Left ventricle myocardium inferior (tissue), 1 donor: ENCODE measurements at places on chromosomes 4 and X. TPM values are rescaled to one million over a fixed set of nuclear protein-coding genes. Genes with fewer than 3 reads are reported as not detected.

Gene MAMLD1
- 1.8 TPM for total RNA-seq

Gene ADAM29
- total RNA-seq, result not detected

GRCh38 chr4:150325872-150326271 is 247.6 kb downstream of the DCLK2 start:
- DNase-seq, result no peak
- H3K27ac ChIP-seq, result no peak overlapping the region
- H3K27me3 ChIP-seq, result no peaks in the 10 kb centered on the region
- no peaks in the 10 kb centered on the region for H3K36me3 ChIP-seq
- H3K4me1 ChIP-seq, result no peaks in the 10 kb centered on the region
- no peak overlapping the region for H3K4me3 ChIP-seq

Gene GPRASP3
- 4.8 TPM for total RNA-seq

GRCh38 chr4:22648996-22649395 is 43.7 kb upstream of the GBA3 start:
- no peak overlapping the region for H3K27ac ChIP-seq
- no peak overlapping the region for H3K4me3 ChIP-seq
- H3K27me3 ChIP-seq, result no peaks in the 10 kb centered on the region
- no peaks in the 10 kb centered on the region for H3K36me3 ChIP-seq
- DNase-seq, result no peak
- H3K4me1 ChIP-seq, result no peaks in the 10 kb centered on the region

DNA sequence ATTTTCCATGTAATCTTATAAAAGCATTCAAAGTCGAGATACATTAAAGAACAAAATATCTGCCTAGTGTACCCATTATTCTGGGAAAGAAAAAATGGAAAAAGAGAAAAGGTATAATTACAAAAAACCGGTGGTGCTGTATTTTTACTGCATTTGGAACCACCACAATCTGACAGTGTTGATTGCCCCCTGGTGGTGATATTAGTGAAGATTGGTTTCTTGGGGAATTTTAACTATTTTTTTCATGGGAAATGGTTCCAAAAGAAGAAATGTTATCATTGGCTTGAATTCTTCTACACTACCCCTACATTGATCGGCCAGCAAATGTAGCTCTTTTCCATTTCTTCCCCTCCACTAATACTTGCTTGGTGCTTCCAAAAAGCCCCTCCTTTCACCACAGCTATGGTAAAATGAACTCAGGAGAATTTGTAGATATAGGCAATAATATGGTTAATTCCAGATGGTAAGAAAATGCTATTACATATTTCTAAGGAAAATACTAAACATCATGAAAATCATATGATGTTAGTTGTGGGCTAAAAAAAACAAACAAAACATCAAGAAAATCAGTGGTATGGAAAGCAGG is 50.0 kb downstream of the COX18 start:
- DNase-seq, result no peak
- H3K27ac ChIP-seq, result no peak overlapping the region
- no peaks in the 10 kb centered on the region for H3K36me3 ChIP-seq

Gene FTSJ1
- total RNA-seq, result 15.3 TPM

GRCh38 chrX:111169141-111169540 is 73.2 kb downstream of the PAK3 start:
- H3K4me3 ChIP-seq, result no peak overlapping the region
- no peak overlapping the region for H3K27ac ChIP-seq
- H3K4me1 ChIP-seq, result no peaks in the 10 kb centered on the region
- H3K27me3 ChIP-seq, result no peaks in the 10 kb centered on the region
- no peaks in the 10 kb centered on the region for H3K36me3 ChIP-seq

DNA sequence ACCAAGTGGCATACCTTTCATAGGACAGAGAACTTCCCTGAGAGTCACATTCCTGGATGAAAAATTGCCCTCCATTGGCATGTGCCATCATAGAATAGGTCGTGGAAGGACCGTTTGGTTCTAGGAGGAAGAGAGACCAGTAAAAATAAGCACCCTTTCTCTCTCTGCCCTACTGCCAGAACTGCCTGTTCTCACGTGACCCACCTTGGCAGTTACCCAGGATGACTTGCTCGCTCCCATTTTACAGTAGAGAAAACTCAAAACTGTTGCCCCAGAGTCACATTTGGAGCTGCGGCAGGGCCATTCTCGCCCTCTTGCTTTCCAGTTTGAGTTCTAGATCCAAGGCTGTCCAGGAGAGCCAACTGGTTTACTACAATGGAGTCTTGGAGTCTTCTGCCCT is 1.1 kb upstream of the NLGN3 start:
- no peak overlapping the region for H3K27ac ChIP-seq
- peak; percentile 29 for DNase-seq
- H3K36me3 ChIP-seq, result peaks cover 16% of the 10 kb centered on the region
- H3K4me1 ChIP-seq, result peaks cover 6% of the 10 kb centered on the region
- H3K4me3 ChIP-seq, result no peak overlapping the region
- H3K27me3 ChIP-seq, result no peaks in the 10 kb centered on the region

Gene CSAG1
- not detected for total RNA-seq

DNA sequence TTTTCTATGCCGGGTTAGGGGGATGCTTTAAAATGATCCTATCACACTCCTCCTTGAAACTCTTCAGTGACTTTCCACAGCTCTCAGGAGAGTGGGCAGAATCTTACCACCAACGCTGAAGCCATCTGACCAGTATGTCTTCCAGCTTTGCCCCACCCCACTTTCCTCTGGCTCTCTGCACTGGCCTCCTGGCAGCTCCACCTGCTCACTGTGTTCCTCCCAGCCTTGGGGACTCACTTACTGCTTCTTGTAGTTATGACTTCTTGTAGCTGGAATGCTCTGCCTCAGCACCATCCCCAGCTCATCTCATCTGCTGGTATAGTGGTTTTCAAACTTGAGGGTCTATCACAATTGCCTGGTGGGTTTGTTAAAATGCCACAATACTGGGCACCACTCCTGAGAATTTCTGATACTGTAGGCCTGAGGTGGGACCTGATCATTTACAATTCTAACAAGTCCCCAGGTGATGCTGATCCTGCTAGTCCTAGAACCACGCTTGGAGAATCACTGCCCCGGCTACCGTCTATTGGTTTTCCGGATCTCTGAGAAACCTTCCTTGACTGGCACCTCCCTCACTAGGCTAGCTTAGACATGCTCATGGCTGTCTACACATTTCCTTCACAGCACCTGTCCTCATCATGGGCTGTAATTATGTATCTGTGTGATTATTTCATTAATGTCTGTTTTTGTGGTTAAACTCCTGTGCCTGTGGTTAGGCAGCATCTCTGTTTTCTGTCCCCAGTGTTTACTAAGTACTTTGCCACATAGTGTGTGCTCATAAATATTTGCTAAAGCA is 152.2 kb downstream of the MGST2 start:
- no peak for DNase-seq
- peaks cover 48% of the 10 kb centered on the region for H3K4me1 ChIP-seq
- no peaks in the 10 kb centered on the region for H3K27me3 ChIP-seq
- no peak overlapping the region for H3K4me3 ChIP-seq

Gene SPATA4
- 0.55 TPM for total RNA-seq
